Umbilical cord (tissue), 2 donors: ENCODE measurements at places on chromosomes 11 and 22. TPM values are rescaled to one million over a fixed set of nuclear protein-coding genes. Genes with fewer than 3 reads are reported as not detected.

The MUC6 gene
- total RNA-seq, result 0.24 TPM

The MUC2 gene
- under 0.01 TPM for total RNA-seq

The DDX10 gene
- total RNA-seq, result 35.9 TPM

The RBM7 gene
- total RNA-seq, result 69.6 TPM

The SCT gene
- total RNA-seq, result not detected
